ENCODE measurements at places on chromosomes 13 and 19. TPM values are rescaled to one million over a fixed set of nuclear protein-coding genes. Genes with fewer than 3 reads are reported as not detected.

Gene ACP5
- 4.3 TPM for total RNA-seq

Gene ZIC2
- total RNA-seq, result not detected

Gene ZNF43
- 5.0 TPM for total RNA-seq

Gene TTC9B
- total RNA-seq, result not detected

Gene CLC
- total RNA-seq, result not detected

Gene PRODH2
- total RNA-seq, result not detected

Gene PHF11
- total RNA-seq, result 20.6 TPM

Gene SHD
- total RNA-seq, result not detected

DNA sequence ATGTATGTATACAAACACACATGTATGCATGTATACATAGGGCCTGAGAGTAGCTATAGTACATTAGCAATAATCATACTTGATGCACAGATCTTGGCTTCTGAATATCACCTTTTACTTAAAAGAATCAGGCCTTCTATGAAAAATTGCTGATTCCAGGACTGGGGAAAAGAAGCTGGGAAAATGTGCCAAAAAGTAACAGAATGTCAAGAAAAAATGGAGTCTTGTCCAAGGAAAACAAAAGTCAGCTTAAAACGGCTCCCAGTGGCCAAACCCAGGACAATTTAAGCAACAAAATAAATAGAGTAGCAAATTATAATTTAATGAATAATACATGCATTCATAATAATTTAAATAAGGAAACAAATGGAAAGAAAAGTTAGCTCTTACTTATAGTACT lies 2104.9 kb downstream of the PCDH9 start:
- DNase-seq, result no peak

DNA sequence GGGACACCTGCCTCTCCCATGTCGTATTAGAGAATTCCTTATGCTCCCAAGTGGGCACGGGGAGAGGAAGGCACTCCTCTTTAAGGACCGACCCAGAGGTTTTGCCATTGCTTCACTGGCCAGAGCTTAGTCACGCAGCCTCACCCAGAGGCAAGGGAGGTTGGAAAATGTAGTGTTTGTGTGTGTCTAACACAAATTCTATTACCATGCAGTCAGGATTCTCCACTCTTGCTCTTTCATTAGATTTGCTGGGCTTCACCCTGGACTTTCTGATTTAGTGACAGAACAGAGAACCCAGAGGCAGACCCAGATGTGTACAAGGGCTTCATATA lies 14.6 kb upstream of the NCCRP1 start:
- no peak for DNase-seq

GRCh38 chr13:112725346-112726015 lies 35.6 kb downstream of the ATP11A start:
- DNase-seq, result peak; percentile 45

DNA sequence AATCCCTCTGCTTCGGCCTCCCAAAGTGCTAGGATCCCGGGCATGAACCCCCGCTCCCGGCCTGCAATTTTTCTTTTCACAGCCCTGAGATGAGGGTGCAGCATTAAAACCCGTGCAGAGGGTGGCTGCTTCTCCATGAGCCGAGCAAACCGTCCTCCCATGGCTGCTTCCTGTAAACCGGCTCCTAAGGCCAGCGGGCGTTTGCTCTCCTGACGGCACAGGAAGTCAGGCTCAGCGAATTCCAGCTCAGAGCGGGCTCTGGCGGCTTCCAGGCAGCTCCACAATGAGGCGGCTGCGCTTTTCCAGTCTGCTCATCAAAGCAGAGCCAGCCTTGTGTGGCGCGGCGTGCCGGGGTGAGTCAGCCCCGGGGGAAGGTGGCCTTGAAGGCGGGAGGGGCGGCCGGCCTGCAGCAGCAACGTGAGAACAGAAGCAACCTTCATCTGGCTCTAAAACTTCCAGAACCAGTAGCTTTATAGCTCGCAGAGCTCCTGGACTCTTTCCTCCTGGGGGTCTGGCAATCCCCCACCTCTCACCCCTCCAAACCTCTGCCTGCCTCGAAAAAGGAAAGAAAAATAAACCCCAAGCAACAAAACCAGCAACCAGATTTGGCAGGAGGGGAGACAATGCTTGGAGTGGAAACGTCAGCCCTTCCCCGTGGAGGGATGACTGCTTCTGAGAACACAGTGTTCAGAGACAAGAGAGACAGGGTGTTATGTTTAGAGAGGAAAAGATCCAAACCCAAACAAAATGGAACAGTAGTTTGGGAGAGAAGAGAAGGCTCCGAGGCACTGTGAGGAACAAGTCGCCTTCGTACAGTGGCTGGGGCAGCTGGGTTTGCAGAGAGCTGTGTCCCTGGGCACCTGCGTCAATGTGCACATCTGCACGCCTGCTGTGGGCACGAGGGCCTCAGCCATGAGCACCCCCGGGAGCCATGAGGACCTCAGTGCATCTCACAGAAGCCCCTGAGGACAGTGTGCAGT lies 67.8 kb downstream of the GADD45B start:
- peak; percentile 93 for DNase-seq

- DNase-seq, result no peak
Measured at GRCh38 chr19:13160557-13160956, 10.3 kb downstream of the IER2 start.

- no peak for DNase-seq
Measured at GRCh38 chr19:44164327-44164672, 600 bp upstream of the ZNF226 start.

DNA sequence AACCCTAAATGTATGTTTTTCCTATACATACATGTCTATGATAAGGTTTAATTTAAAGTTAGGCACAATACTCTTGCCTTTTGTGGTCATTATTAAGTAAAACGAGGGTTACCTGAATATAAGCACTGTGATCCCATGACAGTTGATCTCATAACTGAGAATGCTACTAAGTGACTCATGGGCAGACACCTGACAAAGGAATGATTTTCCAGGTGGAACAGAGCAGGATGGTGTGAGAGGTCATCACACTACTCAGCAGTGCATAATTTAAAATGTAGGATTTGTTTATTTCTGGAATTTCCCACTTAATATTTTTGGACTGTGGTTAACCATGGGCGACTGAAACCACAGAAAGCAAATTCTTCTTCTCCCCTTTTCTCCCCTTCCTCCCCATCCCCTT lies 178.9 kb downstream of the UGGT2 start:
- DNase-seq, result no peak

- DNase-seq, result no peak
Measured at GRCh38 chr13:105232439-105232838, 1303.0 kb downstream of the EFNB2 start.

- DNase-seq, result no peak
Measured at GRCh38 chr13:39401756-39402155, 201.2 kb downstream of the LHFPL6 start.

- no peak for DNase-seq
Measured at GRCh38 chr13:30748717-30749116, 13.4 kb downstream of the ALOX5AP start.

DNA sequence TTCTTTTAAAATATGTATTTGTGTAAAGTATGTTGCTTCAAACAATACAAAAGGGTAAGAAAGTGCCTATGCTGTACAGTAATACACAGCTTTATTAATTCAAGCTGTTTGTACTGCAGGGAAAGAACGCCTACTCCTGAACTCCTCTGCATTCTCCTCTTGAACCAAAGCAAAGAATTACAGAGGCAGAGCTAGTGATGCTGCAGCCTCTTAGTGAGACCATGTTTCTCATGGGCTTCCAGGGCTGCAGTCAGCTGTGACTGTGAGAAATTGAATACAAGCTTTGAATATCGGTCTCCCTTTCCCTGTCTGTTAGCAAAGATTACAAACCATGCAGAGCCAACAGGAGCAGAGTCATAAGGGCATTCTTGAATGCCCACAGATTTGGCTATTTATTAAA lies 248.5 kb downstream of the SLITRK1 start:
- DNase-seq, result no peak

GRCh38 chr13:22757530-22758120 lies 423.2 kb upstream of the SGCG start:
- no peak for DNase-seq

DNA sequence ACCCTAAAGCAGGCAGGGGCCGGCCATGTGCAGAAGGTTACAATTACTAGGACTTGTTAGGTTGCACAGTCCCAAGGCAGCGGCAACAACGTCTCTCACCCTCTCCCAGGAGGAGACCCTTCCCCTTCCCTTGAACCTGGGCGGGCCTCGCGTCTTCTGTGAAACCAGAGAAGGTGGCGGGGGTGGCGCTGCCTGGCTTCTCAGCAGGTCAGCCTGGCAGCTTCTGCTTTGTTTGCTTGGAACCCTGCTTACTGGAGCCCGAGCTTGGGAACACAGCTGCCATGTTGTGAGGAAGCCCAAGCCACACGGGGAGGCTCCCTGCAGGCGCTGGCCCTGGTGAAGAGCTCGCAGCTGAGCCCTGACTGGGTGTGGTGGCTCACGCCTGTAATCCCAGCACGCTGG lies 15.5 kb downstream of the MKNK2 start:
- no peak for DNase-seq

DNA sequence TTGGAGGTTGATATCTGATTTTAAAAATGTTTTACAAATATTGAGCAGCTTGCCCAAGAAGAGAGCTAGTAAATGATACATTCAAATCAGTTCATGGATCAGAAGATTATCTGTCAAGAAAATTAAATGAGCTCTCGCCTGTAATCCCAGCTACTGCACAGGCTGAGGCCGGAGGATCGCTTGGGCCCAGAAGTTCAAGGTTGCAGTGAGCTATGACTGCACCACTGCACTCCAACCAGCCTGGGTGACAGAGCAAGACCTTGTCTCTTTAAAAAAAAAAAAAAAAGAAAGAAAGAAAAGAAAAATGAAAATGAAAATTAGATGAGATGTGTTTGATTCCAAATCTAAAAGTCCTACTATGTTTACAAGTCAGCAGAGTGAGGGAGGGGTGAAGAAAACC lies 2.4 kb downstream of the SPART start:
- no peak for DNase-seq

- DNase-seq, result no peak
Measured at GRCh38 chr13:52109116-52109670, 19.7 kb downstream of the NEK5 start.

DNA sequence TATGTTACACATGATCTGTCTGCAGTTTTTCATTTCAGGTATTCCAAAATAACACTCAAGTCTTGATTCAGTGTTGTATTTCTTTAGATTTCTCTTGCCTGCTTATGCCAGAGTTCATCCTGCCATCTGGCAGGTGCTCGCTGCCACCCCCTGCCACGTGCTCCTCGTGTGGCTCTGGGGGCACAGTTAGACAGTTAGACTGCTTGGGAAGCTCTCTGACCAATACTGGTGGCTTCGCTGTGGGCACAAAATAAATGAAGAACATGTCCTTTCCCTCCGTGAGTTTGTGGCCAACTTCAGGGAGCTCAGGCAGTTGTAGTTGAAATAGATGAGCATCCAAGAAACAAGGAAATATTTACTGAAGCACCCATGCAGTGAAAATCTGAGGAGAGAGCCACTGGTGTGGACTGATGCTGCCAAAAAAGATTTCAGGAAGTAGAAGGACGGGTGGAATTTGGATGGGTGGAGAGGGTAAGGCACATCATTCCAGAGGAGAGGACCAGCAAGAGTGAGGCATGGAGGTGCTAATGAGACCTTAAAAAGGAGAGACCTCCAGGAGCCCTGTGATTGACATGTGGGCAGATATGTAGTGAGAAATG lies 37.5 kb upstream of the GPR183 start:
- no peak for DNase-seq

DNA sequence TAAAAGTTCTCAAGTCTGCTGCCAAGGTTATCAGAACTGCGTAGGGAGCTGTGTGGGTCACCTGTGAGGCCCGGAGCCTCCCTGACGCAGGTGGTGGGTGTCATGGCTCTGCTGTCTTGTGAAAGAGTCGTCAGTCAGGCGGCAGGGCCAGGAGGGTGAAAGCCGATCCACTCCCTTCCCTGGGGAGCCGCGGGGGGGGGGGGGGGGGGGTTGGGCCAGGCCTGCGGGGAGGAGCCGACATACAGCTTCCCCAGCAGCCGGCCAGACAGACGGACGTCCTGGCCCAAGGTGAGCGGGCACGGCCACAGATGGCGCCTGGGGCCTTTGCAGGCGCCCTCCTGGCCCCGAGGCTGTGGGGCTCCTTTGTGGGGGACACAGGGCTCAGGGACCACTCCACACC lies 12.4 kb downstream of the SBNO2 start:
- DNase-seq, result no peak

DNA sequence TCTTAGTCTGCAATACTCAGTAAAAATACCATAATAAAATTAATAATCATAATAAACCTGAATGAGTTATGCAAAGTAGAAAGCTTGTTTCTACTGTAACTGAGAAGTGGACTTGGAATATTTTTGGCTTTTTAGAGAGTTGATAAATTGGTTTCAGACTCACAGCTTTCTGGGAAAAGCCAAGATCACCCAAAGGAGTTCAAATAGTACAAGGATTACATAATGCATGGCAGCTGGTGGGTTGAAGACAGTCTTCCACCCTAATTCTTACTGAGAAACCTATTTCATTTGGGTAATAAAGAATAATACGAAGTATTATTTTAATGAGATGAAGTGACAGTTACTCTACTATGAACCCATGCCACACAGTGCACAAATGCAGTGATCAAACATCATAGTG lies 139.4 kb upstream of the KLF12 start:
- no peak for DNase-seq

- DNase-seq, result no peak
Measured at GRCh38 chr13:30785191-30785850, 50.0 kb downstream of the ALOX5AP start.

DNA sequence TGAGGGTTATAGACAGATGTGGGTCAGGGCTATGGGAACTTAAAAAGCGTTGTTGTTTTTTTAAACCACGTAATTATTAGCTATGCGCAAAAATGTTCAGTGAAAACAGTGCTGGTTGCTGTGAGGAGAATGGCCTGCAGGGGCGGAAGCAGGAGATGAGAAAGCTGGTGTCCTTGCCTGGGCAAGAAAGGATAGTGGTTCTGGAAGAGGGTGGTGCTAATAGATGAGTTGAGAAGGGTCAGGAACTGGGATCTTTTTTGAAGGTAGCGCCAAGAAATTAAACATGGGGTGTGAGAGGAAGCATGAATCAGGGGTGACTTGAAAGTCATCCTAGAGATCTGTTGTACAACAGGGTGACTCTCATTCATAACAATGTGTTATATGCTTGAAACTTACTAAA lies 4.8 kb upstream of the SMG9 start:
- DNase-seq, result no peak

DNA sequence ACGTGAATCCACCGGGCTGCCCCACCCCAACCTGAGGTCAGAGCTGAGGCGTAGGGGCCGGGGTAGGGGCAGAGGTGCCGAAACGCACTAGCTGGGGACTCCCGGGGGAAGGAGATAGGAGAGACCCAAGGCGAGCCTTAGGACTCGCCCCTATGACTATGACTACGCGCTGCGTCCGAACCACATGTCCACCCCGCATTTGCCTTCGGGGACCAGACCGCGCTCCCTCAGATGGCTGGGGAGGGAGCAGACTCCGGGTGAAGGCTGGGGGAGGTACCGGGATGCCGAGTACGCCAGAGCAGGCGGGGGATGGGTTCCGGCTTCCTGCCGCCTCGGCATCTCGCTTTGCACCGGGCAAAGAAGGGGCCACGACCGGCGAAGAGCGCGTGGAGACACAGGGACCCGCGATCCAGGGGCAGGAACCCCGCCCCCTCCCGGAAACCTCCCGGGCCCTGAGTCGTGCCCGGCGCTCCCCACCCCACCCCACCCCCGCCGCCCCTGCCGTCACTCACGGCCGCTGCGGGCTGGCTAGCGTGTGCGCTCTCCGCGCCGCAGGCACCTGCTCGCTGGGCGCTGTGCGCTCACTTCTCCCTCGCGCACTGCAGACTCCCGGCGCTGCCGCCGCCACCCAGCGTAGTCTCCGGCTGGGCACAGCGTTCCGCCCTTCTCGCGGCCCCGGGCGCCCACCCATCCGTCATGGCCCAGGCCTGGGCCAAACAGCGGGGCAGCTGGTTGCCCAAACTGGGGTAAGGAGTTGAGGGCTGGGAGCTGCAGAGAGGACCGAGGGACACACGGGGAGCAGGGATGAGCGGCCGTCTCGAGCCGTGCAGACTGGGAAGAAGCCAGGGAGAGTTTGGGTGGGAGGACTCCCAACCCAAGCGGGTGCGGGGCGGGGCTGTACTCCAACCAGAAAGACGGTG lies 622 bp upstream of the VSTM2B start:
- no peak for DNase-seq
